ENCODE measurements at places on chromosomes 11 and 22.

- DNase-seq, result no peak
Measured at GRCh38 chr22:34150023-34150422, 229.7 kb upstream of the LARGE1 start.

GRCh38 chr22:39847477-39847876 is 46.1 kb downstream of the ENTHD1 start:
- DNase-seq, result no peak

DNA sequence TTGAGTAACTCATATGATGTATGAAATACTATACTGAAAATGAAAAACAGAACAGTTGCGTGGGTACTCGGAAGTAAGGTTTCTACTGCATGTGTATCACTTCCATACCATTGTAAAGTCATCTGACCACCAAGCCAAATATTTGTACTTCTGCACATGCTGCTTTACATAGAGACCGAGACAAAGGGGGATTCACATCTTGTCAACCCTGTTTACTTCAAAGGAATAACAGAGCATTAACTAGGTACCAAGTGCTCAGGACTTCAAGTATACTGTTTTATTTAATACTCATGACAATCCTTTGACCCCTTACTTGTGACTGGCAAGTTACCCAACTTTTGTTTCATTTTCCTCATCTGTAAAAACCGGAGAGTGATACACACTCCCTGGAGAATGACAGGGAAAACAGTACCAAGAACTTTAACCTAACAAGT is 9.9 kb downstream of the MAPK1 start:
- no peak for DNase-seq

DNA sequence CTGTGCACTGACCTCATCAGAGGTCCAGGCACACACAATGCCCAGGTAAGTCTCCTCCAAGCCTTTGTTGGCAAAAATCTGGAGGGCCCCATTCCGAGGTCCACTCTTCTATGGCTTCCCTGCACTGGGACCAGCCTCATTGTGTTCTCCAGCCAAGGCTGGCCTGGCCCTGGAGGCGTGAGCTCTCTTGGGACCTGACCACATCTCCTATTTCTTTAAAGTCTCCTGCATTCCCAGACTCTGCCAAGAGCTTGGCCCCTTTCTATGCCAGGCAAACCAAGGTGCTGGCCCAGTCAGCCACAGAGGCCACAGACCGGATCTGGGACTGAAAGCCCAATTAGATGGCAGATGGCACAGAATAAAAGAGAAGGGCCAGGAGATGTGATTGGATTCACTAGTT is 55.1 kb downstream of the C11orf58 start:
- no peak for DNase-seq

- no peak for DNase-seq
Measured at GRCh38 chr22:31341386-31342088, 4.6 kb downstream of the PATZ1 start.

DNA sequence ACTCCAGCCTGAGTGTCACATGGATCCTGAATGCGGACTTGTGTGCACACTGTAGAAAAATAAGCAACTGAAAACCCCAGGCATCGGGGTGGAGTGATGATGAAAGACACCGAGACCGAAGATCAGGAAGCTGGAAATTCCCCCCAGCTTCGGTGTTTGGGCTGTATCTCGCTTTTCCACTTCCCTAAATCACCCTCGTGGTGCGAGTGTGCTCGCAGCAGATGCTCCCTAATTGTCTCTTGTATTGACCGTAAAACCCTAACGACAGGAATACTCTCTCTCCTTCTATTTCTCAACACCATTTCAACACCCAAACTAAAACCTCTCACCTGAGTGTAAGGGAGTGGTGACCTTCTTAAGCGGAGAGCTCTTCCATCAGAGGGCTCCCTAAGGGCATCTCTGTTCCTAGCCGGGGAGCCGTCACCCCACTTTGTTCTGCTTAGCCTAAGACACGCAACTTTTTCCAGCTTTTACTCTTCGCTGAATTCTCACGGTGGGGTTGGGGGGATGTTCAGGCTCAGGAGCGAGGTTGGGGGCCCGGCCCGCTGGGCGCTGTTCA is 635 bp upstream of the GRK3 start:
- no peak for DNase-seq

DNA sequence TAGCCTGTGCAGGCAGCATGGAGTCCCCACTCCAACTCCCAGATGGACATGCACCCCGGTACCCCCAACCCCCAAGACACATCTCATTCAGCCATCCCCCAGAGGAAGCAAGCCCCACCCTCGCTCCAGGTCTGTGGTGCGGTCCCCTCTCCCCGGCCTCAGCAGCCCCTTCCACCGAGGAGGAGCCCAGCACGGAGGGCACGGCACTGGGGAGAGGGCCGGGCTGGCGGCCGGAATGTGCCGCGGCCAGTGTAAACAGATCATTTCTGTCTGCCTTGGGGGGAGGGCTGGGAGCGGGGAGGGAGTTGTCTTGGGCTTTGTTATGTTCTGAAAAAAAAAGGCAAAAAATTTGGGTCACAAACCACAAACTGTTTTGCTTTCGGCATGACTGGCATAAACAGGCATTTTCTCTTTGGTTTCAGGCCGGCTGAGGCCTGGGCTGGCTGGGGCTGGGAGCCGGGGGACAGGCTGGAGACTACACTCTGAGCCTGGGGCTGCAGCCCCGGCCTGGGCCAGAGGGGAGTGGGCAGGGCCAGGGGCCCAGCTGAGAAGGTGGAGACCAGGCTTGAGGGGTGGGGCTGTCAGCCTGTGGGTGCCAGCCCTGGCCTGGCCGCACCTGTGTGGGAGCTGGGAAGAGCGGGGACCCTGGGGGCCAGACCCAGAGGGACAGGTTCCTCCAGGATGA is 16.8 kb downstream of the IGF2 start:
- peak; percentile 16 for DNase-seq
